RWPE2 (cell line): ENCODE measurements at places on chromosomes 1 and 21.

GRCh38 chr1:207029701-207030521 is 2.6 kb downstream of the C1orf116 start:
- H3K4me3 ChIP-seq, result peak overlapping the region; percentile 55
- DNase-seq, result no peak
- H3K27me3 ChIP-seq, result no peaks in the 10 kb centered on the region
- peaks cover 57% of the 10 kb centered on the region for H3K36me3 ChIP-seq

- no peaks in the 10 kb centered on the region for H3K4me1 ChIP-seq
- H3K27me3 ChIP-seq, result peaks cover 5% of the 10 kb centered on the region
- H3K36me3 ChIP-seq, result no peaks in the 10 kb centered on the region
Measured at GRCh38 chr1:190452272-190452848, 25.3 kb downstream of the BRINP3 start.

GRCh38 chr1:246792603-246793002 is 68.4 kb downstream of the SCCPDH start:
- H3K27me3 ChIP-seq, result no peaks in the 10 kb centered on the region
- H3K4me3 ChIP-seq, result no peak overlapping the region
- no peak overlapping the region for H3K27ac ChIP-seq
- H3K36me3 ChIP-seq, result no peaks in the 10 kb centered on the region

DNA sequence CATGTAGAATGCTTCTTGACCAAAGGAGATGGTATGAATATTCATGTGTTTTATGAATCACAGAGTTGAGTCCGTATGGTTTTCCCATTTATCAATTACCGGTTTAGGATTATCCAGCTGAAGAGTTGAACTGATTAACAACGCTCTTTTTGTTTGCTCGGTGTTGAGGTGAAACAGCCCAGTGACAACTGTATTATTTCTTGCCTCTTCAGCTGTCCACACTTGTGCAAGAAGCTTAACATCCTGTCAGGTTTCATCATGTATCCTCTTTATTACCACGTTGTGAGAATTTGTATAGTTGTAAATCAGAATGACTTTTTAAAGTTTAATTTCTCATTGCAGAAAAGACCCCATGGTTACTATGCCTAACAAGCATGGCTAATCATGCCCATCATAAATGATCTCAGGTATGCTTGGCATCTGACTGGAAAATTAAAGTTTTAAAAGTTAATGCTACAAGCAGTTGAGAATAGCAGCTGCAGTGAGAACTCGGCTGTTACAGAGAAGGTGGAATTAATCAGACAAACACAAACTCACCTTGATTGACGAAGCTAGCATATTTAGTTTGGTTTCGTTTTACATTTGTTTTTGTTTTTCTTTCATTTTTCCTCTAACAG is 563.2 kb upstream of the ADGRL2 start:
- no peaks in the 10 kb centered on the region for H3K36me3 ChIP-seq
- no peak for DNase-seq
- no peak overlapping the region for H3K4me3 ChIP-seq
- H3K27me3 ChIP-seq, result no peaks in the 10 kb centered on the region
- no peak overlapping the region for H3K27ac ChIP-seq

DNA sequence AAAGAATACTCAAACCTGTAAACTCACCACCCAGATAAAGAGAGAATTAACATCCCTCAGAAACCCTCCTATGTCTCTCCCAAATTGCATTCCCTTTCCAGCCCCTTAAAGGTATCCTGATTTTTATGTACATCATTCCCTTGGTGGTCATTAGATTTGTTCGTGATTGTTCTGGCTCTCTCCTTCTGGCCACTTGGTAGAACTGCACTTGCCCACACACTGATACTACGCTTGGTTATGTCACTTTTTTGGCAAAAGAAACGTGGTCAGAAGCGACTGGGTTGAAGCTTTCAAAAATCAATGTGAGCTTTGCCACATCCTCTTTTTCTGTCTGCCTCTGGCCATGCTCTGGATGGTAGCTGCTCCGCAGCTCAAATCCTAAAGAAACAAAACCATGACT is 76.3 kb downstream of the KRTAP19-8 start:
- no peak overlapping the region for H3K27ac ChIP-seq
- H3K27me3 ChIP-seq, result no peaks in the 10 kb centered on the region
- H3K4me3 ChIP-seq, result no peak overlapping the region
- no peaks in the 10 kb centered on the region for H3K4me1 ChIP-seq
- H3K36me3 ChIP-seq, result no peaks in the 10 kb centered on the region
- no peak for DNase-seq

GRCh38 chr1:211625040-211625439 is 46.1 kb upstream of the SLC30A1 start:
- DNase-seq, result no peak
- no peaks in the 10 kb centered on the region for H3K27me3 ChIP-seq
- H3K4me3 ChIP-seq, result no peak overlapping the region

DNA sequence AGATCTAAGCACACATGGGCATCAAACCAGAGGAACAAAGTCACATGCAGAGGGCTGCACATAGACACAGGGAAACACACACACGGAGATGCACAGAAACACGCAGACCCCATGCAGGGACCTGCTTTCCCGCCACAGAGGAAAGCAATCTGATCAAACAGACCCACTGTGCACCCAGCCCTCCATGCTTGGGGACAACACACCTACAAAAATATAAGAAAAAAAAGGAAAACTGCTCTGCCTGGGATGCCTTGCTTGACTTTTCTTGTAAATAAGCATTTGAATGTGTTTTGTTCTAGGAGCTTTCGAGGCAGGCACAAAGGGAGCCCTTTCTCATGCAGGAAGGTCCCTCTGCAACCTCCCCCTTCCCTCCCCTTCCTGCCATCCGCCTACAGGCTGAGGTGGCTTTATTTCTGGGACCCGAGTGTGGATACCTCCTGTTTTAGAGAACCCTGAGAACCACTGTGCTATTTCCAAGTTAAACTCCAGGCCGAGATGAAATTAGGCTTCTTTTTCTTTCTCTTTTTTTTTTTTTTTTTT is 3.5 kb upstream of the ICMT start:
- H3K27ac ChIP-seq, result no peak overlapping the region
- H3K36me3 ChIP-seq, result peaks cover 5% of the 10 kb centered on the region
- DNase-seq, result no peak
- H3K27me3 ChIP-seq, result peaks cover 32% of the 10 kb centered on the region
- peaks cover 4% of the 10 kb centered on the region for H3K4me1 ChIP-seq

- H3K27me3 ChIP-seq, result no peaks in the 10 kb centered on the region
- H3K27ac ChIP-seq, result no peak overlapping the region
- peak; percentile 82 for DNase-seq
- H3K36me3 ChIP-seq, result no peaks in the 10 kb centered on the region
- H3K4me3 ChIP-seq, result peak overlapping the region; percentile 23
Measured at GRCh38 chr1:155070721-155071569, 7.4 kb downstream of the EFNA4 start.

- no peak overlapping the region for H3K27ac ChIP-seq
- no peak overlapping the region for H3K4me3 ChIP-seq
- H3K4me1 ChIP-seq, result peaks cover 4% of the 10 kb centered on the region
- H3K27me3 ChIP-seq, result no peaks in the 10 kb centered on the region
- no peak for DNase-seq
Measured at GRCh38 chr1:177871613-177872307, 98.1 kb downstream of the SEC16B start.

DNA sequence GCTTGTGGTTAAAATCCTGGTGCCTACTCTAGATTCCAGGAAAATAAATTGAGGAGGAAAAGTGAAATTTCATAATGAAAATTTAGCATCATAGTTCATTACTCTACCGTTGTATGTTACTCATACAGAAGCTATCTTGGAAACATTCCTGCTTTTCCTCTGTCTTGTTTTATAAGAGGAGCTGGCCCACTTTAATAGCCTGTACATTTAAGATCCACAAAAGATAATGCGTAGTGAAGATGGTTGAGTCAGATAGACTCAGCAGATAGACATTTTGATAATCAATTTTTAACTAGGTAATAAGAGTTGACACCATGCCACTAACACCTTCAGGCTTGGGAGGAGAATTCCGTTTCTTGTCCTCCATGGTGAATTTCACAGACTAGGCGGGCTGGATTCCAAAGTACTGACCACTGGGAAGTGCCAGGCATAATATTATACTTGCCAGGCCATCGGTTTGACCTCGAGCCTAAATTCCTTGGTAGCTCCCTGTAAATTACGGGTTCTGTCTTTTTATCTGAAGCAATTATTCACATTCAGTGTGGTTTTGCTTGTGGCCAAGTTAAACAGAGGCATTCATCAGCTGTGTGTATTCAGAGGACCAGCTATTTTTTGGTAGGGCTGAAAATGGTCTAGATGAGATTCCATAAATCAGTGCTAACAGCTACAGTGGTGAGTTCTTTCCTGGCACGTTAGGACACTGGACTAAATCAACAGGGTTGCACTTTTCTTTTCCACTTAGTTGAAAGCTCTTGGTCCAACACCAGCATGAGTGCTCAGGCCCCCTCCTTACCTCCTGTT is 111.9 kb upstream of the KAZN start:
- no peaks in the 10 kb centered on the region for H3K27me3 ChIP-seq
- peak; percentile 84 for DNase-seq
- no peaks in the 10 kb centered on the region for H3K36me3 ChIP-seq
- H3K4me1 ChIP-seq, result peaks cover 23% of the 10 kb centered on the region
- H3K27ac ChIP-seq, result peak overlapping the region; percentile 92

GRCh38 chr1:192831706-192832355 is 23.0 kb downstream of the RGS2 start:
- H3K27ac ChIP-seq, result peak overlapping the region; percentile 15
- H3K4me3 ChIP-seq, result no peak overlapping the region
- no peaks in the 10 kb centered on the region for H3K36me3 ChIP-seq
- no peak for DNase-seq
- H3K27me3 ChIP-seq, result no peaks in the 10 kb centered on the region

- peak overlapping the region; percentile 77 for H3K27ac ChIP-seq
- peaks cover 66% of the 10 kb centered on the region for H3K4me1 ChIP-seq
- no peak overlapping the region for H3K4me3 ChIP-seq
- DNase-seq, result no peak
Measured at GRCh38 chr1:208204779-208205178, 39.4 kb downstream of the PLXNA2 start.

- no peak overlapping the region for H3K27ac ChIP-seq
- no peak overlapping the region for H3K4me3 ChIP-seq
- no peaks in the 10 kb centered on the region for H3K36me3 ChIP-seq
Measured at GRCh38 chr1:85798419-85798818, 90.2 kb upstream of the ZNHIT6 start.

DNA sequence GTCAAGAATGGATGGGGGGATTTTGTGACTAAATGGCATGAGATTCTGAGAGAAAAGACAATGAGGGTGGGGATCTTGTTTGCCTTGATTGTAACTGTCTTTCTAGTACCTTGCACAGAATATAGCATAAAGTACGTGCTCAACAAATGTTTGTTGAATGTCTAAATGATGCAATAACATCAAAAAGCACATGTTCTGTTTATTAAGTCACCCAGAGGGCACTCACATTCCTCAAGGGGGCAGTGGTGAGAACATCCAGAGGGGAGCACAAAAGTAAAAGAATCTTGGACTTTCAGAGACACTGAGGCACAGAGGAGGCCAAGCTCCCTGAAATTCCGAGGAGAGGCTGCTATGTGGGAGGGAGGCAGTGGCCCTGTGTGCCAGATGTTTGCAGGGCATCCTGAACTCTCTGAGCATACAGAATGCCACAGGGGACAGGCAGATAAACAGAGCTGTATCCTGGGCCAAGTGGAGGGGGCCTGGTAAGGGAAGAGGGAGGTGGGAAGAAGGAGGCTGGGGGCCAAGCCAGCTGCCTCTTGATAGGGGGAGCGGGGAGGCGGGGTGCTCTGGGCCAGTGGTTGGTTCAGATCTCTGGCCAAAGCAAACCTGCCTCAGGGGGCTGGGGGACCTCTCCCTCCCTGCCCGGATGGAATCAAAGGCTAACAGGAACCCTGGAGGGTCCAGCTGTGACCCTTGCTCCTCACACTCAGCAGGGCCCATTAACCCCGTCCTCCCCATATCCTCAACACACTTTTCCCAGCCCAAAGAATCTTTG is 6.5 kb upstream of the ATP1A2 start:
- H3K27me3 ChIP-seq, result no peaks in the 10 kb centered on the region
- no peak for DNase-seq
- H3K4me3 ChIP-seq, result no peak overlapping the region
- H3K27ac ChIP-seq, result no peak overlapping the region
- H3K4me1 ChIP-seq, result no peaks in the 10 kb centered on the region
- no peaks in the 10 kb centered on the region for H3K36me3 ChIP-seq

- H3K4me1 ChIP-seq, result peaks cover 30% of the 10 kb centered on the region
- H3K4me3 ChIP-seq, result no peak overlapping the region
- no peaks in the 10 kb centered on the region for H3K27me3 ChIP-seq
- peak overlapping the region; percentile 87 for H3K27ac ChIP-seq
Measured at GRCh38 chr21:29219165-29219770, 79.5 kb upstream of the BACH1 start.

GRCh38 chr1:21514245-21514644 is 5.0 kb downstream of the ALPL start:
- no peak overlapping the region for H3K4me3 ChIP-seq
- no peaks in the 10 kb centered on the region for H3K4me1 ChIP-seq
- no peak overlapping the region for H3K27ac ChIP-seq
- no peaks in the 10 kb centered on the region for H3K36me3 ChIP-seq
- peaks cover 17% of the 10 kb centered on the region for H3K27me3 ChIP-seq

- no peak overlapping the region for H3K27ac ChIP-seq
- no peaks in the 10 kb centered on the region for H3K36me3 ChIP-seq
- H3K27me3 ChIP-seq, result no peaks in the 10 kb centered on the region
- H3K4me1 ChIP-seq, result no peaks in the 10 kb centered on the region
- no peak for DNase-seq
Measured at GRCh38 chr1:11720525-11720924, 15.4 kb upstream of the AGTRAP start.

- H3K27ac ChIP-seq, result no peak overlapping the region
- H3K27me3 ChIP-seq, result no peaks in the 10 kb centered on the region
- H3K4me1 ChIP-seq, result no peaks in the 10 kb centered on the region
- DNase-seq, result no peak
Measured at GRCh38 chr1:97562081-97562480, 358.8 kb downstream of the DPYD start.

- no peaks in the 10 kb centered on the region for H3K27me3 ChIP-seq
- no peaks in the 10 kb centered on the region for H3K4me1 ChIP-seq
Measured at GRCh38 chr1:200262326-200262965, 147.4 kb downstream of the ZNF281 start.

- no peak overlapping the region for H3K27ac ChIP-seq
- no peaks in the 10 kb centered on the region for H3K27me3 ChIP-seq
- H3K4me3 ChIP-seq, result no peak overlapping the region
- peaks cover 7% of the 10 kb centered on the region for H3K4me1 ChIP-seq
- H3K36me3 ChIP-seq, result no peaks in the 10 kb centered on the region
Measured at GRCh38 chr21:39037807-39038405, 145.3 kb downstream of the PSMG1 start.

DNA sequence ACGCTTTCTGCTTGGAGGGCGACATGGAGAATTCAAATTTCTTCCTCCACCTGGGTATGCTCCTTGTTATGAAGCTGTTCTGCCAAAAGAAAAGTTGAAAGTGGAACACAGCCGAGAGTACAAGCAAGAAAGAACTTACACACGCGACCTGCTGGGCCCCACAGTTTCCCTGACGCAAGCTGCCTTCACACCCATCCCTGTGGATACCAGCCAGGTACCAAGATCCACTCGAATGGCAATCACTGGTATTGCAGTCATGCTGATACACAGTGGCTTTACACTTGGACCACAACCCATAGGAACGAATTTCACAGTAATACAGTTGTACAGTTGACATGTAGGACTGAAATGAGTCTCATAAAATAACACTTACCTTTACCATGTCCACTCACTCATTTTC is 387.4 kb downstream of the ZP4 start:
- no peaks in the 10 kb centered on the region for H3K4me1 ChIP-seq
- no peak overlapping the region for H3K4me3 ChIP-seq
- H3K27ac ChIP-seq, result no peak overlapping the region
- H3K27me3 ChIP-seq, result no peaks in the 10 kb centered on the region
- H3K36me3 ChIP-seq, result no peaks in the 10 kb centered on the region
